Renal cortex interstitium (tissue), 15 donors: ENCODE measurements at places on chromosomes 11 and 22. TPM values are rescaled to one million over a fixed set of nuclear protein-coding genes. Genes with fewer than 3 reads are reported as not detected.

GRCh38 chr11:117980720-117981119 is 5.5 kb upstream of the IL10RA start:
- DNase-seq: no peak

FAM83F gene
- polyA plus RNA-seq: 2.7 TPM

- no peak for DNase-seq
Measured at GRCh38 chr11:35483131-35483820, 42.1 kb downstream of the PAMR1 start.

DNA sequence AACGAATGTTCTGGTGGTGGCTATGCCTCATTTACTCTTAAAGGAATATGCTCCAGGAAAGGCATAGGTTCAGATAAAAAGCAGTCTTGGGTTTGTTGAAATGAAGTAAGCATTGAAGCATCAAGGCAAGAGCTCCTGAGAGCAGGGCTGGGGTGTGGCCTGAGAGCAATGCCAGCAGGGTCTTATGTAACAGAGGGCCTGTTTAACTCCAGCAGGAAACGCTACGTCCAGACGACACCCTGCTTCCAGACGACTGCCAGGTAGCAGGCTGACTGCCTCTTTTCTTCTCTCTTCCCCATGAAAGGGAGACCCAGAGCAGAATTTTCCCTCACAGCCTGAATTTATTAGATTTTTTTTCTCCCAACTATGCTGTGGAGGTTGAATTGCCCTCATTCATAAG is 127.2 kb upstream of the SLC5A12 start:
- no peak for DNase-seq

DNA sequence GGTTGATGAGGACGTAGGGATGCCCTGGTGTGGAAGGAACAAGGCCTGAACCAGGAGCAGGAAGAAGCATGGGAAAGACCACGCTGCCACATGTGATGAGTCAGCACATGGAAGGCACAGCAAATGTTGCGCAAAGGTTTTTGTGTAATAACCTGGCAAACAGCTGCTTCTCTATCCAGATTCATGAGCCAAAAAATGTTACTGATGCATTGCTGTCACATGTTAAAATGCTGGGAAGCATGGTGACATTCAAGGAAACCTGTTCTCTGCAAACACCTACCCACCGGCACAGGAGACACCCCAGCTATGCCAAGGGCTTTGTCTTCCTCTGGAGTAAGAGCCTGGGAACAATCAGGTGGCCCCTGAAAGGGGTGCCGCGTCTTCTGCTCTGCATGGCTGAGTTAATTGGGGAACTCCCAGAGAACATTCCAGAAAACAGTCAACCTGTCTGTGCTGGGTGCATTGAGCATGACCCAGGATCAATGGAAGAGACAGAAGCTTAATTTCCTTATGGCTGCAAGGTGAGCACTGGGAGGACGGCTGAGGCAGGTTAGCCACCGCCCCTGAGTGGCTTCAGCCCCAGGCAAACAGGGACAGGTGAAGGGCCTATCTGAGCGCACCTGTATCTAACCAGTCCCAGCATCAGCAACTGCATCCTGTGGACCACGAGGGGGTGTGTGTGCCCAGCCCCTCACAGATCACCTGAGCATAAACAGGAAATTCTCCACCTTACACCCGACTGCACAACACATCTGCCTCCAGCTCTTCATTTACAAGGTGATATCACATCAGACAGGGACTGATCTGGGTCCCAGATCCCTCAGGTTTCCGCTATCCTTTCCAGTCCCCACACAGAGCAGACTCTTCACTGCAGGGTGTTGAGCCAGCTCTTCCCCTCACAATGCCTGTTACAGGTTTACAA is 108.4 kb downstream of the GGTLC2 start:
- DNase-seq: no peak

- DNase-seq: no peak
Measured at GRCh38 chr11:91653079-91653754, 571.4 kb upstream of the FAT3 start.

SLCO2B1 gene
- 11.3 TPM for polyA plus RNA-seq

GRCh38 chr11:92477686-92478085 is 253.1 kb downstream of the FAT3 start:
- DNase-seq: no peak

KCNQ1OT1 gene
- polyA plus RNA-seq: 1.4 TPM

DNA sequence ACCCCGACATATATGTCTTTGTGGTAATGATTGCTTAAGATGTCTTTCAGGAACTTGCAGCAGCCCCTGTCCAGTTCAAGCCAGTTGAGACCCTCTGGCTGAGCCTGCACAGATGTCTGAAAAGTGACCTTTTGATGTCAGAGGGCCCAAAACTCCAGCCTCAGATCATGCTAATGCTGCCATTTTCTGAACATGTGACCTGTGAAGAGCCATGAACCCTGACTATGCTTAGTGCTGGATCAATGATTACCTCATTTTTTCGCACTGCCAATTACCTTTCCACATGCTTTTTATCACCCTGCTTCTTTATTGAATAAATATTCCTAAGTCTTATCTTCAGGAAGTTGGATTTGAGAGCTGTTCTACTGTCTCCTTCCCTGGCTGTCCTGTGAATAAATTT is 6.9 kb upstream of the CYP2R1 start:
- no peak for DNase-seq

DNA sequence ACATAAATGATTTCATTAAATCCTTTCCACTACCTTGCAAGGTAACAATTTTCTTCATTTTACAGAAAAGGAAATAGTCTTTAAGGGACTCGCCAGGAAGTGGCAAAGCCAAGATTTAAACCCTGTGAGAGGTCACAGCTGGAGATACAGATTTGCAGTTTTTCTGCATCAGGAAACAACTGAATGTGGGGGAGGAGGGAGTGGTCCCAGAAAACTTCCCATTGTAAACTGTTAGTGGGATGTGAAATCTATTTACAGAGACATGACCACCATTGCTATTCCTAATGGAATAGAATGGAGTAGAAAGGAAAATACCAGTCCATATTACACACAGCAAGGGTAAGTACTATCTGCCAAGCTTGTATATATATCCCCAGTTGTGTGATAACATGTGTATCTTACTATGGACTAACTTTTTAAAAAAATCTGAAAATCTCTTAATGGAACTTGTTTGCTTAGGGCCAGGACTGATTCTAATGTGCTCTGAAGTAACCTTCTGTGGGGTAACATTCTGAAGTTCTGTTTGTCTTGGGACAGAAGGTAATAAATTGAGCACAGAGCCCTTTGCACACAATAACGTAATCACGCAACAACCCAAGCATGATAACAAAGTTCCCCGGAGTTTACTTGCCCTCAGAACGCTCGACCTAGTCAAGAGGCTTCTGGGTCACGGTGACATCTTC is 10.9 kb upstream of the TSKU start:
- no peak for DNase-seq

DNA sequence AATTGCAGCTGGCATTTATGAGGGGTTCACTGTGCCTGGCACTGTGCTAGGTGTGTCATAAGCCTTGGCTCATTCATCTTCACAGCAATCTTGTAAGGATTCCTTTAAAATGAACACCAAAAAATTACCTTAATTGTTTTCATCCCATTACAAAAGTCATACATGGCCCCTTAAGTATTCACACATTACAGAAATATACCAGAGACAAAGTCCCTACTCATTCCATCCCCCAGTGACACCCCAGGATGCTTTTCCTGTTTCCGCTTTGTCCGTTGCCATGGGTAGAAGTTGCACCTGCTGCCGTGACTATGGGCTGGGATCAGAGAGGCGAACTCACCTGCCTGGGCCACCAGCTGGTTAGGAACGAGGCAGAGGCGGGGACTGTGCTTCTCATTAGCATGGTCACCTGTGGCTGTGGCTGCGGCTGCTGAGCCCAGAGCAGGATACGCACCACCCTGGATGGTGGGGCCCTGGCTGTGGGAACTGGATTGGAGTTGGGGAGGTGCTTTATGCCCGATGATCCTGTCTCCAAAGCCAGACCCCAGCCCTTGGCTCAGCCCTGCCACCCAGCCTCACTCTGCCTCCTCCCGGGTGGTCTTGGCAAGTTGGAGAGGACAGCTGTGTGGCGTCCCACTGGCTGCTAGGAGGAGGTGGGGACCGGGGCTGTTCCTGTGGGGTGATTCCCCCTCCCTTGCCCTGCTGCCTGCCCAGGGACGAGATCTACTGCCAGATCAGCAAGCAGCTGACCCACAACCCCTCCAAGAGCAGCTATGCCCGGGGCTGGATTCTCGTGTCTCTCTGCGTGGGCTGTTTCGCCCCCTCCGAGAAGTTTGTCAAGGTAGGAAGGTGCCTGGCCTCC is 60.8 kb downstream of the MYO7A start:
- no peak for DNase-seq

FBLN1 gene
- 92.0 TPM for polyA plus RNA-seq

OR51B5 gene
- polyA plus RNA-seq: 0.56 TPM

SLC29A2 gene
- polyA plus RNA-seq: 22.0 TPM

- no peak for DNase-seq
Measured at GRCh38 chr11:121429556-121429955, 22.6 kb upstream of the SORL1 start.

GP1BB gene
- polyA plus RNA-seq: 4.5 TPM

RAG1 gene
- 2.8 TPM for polyA plus RNA-seq

DNA sequence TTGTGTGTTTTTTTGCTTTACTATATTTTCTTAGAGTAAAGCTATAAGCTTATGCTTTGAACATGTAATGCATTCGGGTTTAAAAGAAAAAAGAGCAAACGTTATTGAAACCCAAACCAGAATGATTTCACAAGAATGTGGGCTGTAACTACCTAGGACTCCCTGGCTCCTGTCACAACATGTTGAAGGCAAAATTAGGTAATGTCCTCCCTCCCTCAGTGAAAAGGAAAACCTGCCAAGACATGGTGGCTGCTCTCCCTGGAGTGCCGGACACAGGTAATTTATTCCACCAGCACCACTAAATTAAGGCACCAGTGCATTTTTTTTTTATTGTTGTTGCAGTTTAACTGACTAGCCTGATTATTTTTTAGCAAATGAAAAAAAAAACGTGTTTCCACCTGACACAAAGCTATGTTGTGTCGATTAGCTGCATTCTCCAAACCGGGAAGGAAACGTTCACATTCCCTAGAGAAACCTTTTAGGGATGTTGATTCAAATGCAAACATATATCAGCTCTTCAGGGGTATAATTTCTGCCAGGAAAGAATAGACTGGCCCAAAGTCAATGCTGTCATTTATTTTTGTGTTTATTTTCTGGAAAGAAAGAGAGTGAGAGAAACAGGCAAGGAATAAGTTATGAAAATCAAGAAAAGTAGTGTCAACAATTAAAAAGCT is 134.6 kb downstream of the CCDC34 start:
- DNase-seq: no peak

- DNase-seq: no peak
Measured at GRCh38 chr11:94150704-94151685, 22.4 kb downstream of the PANX1 start.

DNA sequence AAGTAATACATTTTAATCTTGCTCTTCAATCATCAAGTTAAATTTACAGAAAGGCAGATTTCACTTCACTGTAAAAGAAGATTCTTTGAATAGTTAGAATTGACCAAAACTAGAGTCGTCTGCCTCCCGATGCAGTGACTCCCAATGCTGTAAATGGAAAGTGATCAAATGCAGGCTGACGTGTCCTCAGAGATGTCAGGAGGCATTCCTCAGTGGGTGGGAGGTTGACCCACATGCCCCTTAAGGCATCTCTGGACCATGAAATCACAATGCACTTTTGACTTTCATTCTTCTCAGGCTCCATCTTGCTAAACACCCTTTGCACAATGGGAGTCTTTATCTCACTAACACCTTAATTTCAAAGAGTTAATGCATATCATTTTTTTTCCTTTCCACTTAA is 19.0 kb upstream of the CECR2 start:
- no peak for DNase-seq

GRCh38 chr11:104968355-104968855 is at the start of gene CASP4:
Gene CASP4 (minus strand): TSS chr11:104968574. CDS start chr11:104968525, 49 bp downstream.
- DNase-seq: no peak

TCN2 gene
- polyA plus RNA-seq: 64.8 TPM

GRCh38 chr11:114202011-114202609 is 94.1 kb upstream of the NNMT start:
- DNase-seq: no peak

DNA sequence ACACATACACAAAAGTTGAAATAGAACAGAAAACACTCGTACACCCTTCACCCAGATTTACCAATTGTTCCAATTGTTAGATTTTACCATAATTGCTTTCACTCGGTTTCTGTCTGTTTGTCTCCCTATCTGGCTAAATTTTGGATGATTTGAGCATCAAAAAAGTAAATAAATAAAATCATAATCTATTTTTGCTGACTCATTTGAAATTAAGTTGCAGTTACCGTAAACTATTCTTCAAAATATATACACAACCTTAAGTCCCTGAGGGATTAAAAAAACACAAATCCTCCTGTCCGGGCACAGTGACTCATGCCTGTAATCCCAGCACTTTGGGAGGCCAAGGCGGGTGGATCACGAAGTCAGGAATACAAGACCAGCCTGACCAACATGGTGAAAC is 81.3 kb upstream of the SYT9 start:
- DNase-seq: no peak

OR10A2 gene
- not detected for polyA plus RNA-seq

RASD2 gene
- polyA plus RNA-seq: 2.2 TPM

DNA sequence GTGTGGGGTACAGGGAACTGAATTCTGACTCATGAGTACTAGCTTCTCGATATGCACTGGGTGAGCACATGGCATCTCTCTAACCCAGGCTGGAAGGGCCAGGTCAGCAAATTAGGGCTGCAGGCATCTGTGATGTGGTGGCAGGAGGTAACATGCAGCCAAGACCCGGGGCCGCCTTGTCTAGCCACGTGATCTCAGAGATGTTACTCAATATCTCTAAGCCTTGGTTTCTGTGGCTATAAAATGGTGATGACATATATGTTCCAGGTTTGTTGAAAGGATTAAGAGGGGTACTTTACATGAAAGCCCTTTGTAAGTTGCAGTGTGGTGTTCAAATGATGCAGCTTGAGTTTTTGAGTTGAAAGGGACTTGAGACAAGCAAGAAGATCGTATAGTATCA is 3.2 kb downstream of the ST14 start:
- DNase-seq: no peak

ADAMTS15 gene
- polyA plus RNA-seq: 66.0 TPM

DNA sequence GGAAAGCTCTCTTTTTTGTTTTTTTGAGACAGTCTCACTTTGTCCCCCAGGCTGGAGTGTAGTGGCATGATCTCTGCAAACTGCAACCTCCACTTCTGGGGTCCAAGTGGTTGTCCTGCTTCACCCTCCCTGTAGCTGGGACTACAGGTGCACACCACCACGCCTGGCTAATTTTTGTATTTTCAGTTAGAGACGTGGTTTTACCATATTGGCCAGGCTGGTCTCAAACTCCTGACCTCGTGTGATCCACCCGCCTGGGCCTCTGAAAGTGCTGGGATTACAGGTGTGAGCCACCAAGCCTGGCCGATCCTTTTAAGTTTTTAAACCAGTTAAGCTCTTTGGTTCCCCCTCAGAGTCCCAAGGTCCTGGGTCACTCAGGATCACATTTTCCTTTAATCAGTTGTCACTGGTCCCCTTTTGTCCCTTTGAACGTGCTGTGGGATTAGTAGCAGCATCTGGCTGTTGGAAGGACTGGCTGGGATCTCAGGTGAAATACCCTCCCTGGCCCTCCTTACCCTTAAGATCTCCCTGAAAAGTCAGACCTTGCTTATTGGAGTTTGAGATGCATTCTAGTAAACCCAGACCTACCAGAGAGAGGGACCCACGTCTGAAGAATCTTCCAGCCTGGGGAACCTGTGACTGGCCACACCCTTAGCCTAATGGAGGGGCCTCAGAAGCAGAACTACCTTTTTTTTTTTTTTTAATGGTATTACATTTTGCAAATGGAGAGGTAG is 8.1 kb downstream of the MALAT1 start:
- DNase-seq: peak; percentile 45

CHRM1 gene
- polyA plus RNA-seq: not detected
